ENCODE measurements at places on chromosomes 12 and 14.

DNA sequence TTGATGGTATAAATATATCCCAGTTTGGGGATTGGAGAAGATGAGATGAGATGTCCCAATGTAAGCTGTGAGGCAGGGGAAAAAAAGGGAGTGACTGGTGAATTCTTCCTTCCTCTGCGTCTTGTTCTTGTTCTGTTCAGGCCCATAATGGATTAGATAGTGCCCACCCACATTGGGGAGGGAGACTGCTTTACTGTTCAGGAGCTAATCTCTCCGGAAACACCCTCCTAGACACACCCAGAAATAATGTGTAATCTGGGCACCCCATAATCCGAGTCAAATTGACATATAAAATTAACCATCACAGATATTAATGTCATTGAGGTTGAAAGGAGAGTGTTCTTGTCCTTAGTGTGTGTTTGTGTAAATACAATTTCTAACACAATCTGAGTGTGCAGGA lies 29.3 kb downstream of the ETV6 start:
- no peak for DNase-seq

DNA sequence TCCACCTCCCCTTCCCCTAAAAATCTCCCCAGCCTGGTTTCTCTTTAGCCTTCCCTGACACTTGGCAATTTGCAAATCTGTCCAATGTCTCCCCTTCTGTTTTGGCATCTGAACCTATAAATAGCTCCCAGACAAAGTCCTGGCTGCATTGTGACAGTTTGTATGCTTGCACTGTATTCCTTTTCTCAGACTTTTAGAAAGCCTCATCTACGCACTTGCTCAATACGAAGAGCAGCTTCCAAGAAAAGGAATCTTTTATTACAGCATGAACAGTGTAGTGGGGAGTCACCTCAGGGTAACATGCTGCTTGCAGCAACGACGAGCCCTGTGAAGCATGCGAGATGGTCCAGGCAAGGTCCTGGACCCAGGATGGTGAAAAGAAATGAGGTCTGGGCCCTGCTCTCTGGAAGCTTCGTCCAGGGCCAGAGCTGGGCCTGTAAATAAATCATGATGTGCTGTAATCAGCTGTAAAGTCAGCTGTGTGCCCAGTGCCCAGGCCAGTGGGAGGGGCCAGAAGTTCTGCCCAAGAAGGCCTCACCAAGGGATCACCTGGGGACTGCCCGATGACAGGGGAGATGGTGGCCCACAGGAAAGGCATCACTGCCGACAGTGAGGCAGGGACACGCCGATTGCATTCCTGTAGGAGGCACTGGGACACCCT lies 88.3 kb downstream of the RIN3 start:
- DNase-seq = no peak

GRCh38 chr14:105217774-105218173 lies 30.6 kb upstream of the BTBD6 start:
- DNase-seq = no peak

- DNase-seq = no peak
These were observed 562.0 kb downstream of the ETNK1 start for GRCh38 chr12:23186950-23187349.

- DNase-seq = no peak
These were observed 13.0 kb downstream of the TMEM52B start for GRCh38 chr12:10191865-10192264.

- no peak for DNase-seq
These were observed 4.4 kb downstream of the RNF10 start for GRCh38 chr12:120538281-120539156.

- no peak for DNase-seq
These were observed 31.0 kb upstream of the TMTC2 start for GRCh38 chr12:82655751-82656150.

DNA sequence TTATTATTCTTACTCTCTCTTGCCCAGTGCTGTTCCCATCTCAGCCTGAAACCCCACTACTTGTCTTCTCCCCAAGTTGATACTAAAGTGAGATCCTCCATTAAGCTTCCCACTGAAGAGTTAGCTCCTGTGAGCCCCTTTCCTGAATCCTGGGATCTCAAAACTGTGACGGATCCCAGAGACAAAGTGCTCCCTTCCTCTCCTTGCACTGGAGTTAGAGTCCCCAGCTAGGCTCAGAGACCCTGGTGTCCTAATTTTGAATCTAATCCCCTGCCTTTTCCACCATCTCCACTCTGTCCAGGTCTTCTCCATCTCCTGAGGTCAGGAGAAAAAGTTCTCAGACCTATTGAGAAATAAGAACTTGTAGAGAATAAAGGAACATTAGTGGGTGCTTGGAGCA lies 17.6 kb upstream of the TBX3 start:
- no peak for DNase-seq

DNA sequence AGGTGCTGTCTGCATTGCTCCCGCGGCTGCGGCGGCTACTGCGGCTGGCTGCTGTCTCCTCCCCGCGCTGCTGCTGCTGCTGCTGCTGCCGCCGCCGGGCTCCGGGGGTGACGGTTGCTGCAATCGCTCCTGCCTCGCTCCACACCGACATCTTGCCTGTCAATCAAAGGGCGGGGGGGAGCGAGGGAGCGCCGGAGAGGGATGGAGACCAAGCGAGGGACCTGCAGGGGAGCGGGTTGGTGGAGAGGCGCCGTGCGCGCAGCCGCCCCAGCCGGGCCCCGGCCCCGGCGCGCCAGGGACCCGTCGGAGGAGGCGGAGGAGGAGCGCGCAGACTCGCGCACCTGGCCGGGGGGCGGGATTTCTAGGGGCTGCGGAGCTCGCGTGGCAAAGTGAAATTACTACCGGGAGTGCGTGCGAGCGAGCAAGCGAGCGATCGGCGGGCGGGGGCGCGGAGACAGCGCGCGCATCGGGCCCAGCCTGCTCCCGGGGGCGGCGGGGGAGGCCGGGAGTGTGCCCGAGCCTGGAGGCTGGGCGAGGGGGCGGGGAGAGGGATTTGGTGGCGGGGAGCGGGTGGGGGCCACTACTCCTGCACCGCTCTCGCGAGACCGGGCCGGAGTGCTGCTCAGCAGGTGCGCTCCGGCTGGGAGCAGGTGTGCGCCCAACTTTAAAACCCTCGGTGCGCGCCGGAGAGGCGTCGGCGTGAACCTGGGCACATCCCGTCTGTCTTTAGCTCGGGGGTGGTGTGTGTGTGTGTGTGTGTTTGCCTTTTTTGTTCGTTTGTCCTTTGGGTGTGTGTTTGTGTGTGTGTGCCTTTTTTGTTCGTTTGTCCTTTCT lies at the start of gene KSR2:
KSR2 (minus strand) TSS at position 165 of the 834 bp plus-strand sequence. CDS start 735 bp downstream, outside the sequence.
- no peak for DNase-seq

DNA sequence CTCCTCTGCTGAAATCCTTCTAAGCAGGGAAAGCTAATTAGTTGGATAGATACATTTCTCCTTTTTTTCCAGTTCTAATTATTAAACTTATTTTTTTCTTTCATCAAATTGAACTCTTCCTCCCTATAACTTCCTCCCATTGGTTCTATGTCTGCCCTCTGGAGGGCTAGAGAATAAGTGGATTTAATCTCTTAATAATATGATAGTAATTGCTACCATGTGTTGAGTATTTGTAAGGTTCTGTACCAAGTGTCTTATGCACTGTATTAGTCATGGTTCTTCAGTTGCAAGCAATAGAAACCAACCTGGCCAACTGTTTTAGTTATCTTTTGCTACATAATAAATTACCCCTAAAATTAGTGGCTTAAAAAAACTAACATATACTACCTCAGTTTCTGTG lies 190.5 kb upstream of the PLXNC1 start:
- no peak for DNase-seq

DNA sequence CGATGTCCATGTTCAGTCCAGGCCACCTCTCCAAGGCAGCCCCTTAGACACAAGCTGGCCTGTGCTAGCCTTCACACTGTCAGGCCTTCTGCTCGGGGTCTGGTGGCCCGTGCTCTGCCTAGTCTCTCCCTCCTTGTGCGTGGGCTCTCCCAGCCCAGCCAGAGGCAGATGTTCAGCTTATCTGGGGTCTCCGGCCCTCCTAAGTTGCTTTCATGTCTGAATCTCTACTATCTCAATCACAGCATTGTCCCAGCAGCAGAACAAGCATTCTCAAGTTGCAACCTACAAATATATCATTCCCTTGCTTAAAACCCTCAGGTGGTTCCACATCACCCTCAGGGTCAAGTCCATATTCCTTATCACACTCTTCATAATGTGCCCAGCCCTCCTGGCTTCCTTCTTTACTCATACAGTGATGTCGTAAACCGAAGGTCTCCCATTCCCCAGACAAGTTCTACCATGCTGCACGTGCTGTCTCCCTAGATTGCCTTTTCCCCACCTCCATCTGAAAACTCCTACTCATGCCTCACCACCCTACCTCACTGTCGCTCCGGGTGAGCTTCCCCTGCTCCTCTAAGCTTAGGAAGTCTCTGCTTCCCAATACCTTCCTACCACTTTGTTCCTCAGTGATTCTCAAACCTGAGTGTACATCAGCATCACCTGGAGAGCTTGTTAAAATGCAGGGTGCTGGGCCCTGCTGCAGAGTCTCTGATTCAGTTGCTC lies 1.5 kb downstream of the KRT73 start:
- DNase-seq = no peak

DNA sequence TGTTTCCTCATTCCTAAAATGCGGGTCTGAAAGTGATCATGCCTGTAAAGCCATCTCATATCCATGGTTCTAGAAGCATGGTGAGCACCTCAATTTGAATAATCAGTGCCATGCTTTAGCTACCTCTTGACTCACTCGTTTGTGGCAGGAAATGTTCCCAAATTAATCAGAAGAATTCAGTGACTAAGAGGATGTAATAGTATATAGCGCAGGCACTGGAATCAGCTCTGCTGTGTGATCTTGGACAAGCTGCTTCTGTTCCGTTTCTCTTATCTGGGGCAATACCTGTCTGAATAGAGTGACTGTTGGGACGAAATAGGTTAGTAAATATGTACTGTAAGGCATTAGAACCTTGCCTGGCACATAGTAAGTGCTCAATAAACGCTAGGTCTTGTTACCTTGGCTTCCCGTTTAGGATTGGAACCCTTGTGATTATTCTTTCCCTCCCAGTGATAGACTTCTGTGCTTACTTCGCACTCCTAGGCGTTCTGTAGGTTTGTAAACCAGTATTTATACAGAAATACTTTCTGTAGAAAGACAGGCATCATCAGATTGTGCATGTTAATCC lies 820 bp upstream of the SMAGP start:
- DNase-seq = no peak

- no peak for DNase-seq
These were observed 76.1 kb downstream of the GALNT4 start for GRCh38 chr12:89448526-89448925.

DNA sequence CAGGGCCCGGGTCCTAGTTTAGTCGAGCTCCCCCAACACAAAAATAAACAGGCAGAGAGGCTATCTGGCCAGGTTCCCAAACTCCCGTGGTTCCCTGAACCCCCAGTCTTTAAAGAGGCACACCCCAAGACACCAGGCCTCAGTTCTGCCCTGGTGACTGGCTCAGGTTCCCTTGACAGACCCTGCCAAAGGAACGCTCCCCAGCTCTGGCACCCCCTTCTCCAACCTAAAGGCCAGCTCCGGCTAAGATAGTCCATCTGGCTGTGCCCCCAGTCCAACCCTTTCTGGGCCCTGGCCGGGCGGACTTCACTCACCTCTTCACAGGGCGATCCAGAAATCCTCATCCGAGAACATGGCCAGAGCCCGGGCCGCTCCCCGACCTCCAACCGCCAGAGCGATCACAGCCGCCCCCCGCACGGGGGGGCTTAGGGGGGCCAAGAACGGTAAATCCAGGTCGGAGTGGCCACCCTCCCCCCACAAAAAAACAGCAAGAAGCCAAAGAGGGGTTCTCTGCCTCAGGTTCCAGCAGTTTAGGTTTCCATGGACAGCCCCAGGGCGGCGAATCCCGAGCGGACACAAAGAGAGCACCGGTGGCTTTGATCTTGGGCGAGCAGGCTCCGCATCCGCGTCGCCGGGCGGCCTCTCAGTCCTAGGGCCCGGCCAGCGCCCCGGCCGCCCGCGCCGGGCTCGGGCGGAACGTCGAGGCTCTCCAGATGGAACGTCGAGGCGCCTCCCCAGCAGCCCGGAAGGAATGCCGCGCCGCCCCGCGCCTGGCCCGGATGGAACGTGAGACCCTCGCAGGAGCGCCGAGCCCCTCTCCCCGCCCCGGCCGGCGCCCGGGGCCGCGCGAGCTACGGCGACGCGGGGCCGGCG lies 1.1 kb downstream of the KMT2D start:
- no peak for DNase-seq

DNA sequence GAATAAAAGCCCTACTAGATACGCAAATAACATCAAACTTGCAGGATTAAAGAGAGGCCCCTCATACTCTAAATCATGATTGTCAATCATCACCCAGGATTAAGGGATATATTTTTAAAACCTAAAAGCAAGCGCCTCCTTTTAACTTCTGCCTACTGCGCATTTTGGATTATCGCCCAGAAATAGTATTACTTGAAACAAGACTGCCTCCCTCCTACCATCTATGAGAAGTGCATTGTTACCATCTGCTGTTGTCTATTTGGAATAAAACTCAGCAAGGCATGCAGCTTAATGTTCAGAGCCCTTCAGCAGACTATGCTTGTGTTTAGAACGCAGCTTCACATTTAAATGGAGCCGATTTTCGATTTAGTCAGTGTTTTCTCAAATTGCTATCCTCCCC lies 79.6 kb downstream of the EXOC5 start:
- DNase-seq = no peak

DNA sequence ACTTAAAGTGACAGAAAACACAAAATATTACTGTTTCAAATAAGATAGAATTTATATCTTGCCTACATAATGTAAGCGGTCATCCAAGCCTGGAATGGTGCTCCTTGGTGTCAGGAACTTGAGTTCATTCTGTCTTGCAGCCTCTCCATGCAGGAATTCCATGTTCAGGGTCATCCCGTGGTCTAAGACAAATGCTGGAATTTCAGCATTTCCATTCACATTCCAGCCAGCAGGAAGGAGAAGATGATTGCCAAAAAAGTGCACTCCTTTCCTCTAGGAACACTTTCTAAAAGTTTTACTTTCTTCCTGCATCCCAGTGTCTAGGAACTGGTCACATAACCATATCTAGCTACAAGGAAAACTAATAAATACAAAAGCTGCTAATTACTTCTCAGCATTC lies 106.3 kb downstream of the PTPRO start:
- DNase-seq = no peak

GRCh38 chr14:89540830-89541470 lies 123.9 kb upstream of the FOXN3 start:
- DNase-seq = no peak

- DNase-seq = no peak
These were observed 145.6 kb downstream of the LRIG3 start for GRCh38 chr12:58774731-58775130.

GRCh38 chr14:41482861-41483260 lies 123.8 kb upstream of the LRFN5 start:
- no peak for DNase-seq

- no peak for DNase-seq
These were observed 351.6 kb upstream of the TBX3 start for GRCh38 chr12:115035535-115036107.

GRCh38 chr14:27605282-27605681 lies 1007.4 kb upstream of the NOVA1 start:
- DNase-seq = no peak

DNA sequence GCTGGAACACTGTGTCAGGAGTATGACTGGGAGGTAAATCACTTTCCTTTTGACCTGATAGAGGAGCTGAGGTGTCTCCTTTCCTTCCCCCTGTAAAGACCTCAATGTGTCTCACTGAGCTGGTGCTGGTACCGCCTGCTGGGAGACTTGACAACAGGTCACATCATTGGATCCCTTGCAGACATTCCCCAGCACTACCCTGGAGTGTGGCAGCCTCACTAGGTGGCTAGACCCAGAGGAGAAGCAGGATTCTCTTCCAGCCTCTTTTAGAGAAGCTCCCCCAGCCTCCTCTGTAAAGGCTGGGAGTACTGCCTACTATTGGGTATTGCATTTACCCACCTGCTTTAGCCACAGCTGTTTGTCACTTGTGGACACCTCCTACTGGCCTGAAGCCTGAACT lies 223.9 kb downstream of the ADGRD1 start:
- no peak for DNase-seq

GRCh38 chr12:103181366-103182152 lies 224.1 kb downstream of the ASCL1 start:
- DNase-seq = no peak
